Stimulated activated naive B cell treated with anti-CD40 and anti-IgM and Interleukin-4, amounts not matched to agents 10 μg/mL and 1 μg/mL and 100 μg/mL, for 72 hours (primary cell): ENCODE measurements at places on chromosomes 2 and 18.

DNA sequence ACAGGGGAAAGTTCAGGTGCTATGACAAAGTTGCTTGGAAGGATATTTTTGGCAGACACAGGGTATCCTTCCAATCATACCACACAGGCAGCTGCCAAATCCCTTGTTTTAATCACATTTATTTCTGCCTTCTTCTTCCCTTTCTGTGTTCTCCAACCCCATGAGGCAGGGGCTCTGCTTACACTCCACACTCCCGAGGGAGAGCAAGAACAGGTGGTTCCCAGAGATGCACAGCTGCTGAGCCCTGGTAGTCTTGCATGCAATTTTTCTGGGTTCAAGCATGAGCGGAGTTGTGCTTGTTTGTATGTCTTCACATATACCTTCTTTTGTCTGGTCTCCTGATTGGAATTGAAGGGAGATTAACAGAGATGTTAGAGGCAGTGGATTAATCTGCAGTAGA, 251.7 kb upstream of the ST6GAL2 start:
- no peaks in the 10 kb centered on the region for H3K27me3 ChIP-seq
- H3K4me3 ChIP-seq: no peak overlapping the region
- no peak overlapping the region for H3K27ac ChIP-seq
- H3K4me1 ChIP-seq: no peaks in the 10 kb centered on the region
- no peak for DNase-seq
- H3K36me3 ChIP-seq: no peaks in the 10 kb centered on the region

DNA sequence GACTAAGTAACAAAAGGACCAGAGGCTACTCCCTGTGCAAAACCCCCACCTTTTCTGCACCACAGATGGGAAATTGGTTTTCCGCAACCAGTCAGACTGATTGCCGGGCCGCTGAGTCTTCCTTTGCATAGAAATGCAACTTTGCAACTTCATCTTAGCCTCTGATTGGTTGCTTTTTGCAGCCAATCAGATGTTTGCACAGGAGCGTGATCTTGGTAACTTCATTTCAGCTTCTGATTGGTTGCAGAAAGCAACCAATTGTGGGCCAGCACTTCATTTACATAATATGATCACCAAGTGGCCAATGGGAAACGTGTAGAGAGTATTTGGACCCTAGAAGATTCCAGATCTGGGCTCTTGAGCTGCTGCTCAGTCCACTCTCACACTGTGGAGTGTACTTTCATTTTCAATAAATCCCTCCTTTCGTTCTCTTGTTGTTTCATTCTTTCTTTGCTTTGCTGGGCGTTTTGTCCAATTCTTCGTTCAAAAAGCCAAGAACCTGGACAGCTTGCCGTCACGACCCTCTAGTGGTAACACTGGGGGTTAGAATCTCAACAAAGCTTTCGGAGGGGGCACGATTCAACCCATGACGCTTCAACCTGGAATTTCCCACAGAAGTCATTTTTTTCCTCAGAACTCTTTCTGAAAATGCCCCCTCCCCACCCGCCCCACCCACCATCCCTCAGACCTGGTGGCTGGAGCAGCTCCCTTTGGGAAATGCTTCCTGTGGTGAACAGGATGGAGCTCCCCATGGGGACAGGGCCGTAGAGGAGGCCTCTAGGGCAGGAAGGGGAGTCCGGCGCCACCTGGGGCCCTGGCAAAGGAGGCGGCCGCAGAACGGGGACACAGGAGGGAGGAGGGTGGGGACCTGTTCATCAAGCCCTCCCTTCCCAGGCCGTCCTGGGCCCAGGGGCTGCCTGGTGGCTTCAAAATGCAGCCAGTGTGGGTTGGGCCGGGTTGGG, 31.8 kb upstream of the KCNF1 start:
- H3K27me3 ChIP-seq: peaks cover 16% of the 10 kb centered on the region
- H3K36me3 ChIP-seq: no peaks in the 10 kb centered on the region
- peak overlapping the region; percentile 82 for H3K4me3 ChIP-seq
- no peak for DNase-seq
- peak overlapping the region; percentile 25 for H3K27ac ChIP-seq

- H3K4me3 ChIP-seq: no peak overlapping the region
- H3K27me3 ChIP-seq: peaks cover 14% of the 10 kb centered on the region
- H3K36me3 ChIP-seq: peaks cover 4% of the 10 kb centered on the region
- peaks cover 4% of the 10 kb centered on the region for H3K4me1 ChIP-seq
- no peak for DNase-seq
Observed at GRCh38 chr2:3626812-3627499, 31.0 kb upstream of the ALLC start.

DNA sequence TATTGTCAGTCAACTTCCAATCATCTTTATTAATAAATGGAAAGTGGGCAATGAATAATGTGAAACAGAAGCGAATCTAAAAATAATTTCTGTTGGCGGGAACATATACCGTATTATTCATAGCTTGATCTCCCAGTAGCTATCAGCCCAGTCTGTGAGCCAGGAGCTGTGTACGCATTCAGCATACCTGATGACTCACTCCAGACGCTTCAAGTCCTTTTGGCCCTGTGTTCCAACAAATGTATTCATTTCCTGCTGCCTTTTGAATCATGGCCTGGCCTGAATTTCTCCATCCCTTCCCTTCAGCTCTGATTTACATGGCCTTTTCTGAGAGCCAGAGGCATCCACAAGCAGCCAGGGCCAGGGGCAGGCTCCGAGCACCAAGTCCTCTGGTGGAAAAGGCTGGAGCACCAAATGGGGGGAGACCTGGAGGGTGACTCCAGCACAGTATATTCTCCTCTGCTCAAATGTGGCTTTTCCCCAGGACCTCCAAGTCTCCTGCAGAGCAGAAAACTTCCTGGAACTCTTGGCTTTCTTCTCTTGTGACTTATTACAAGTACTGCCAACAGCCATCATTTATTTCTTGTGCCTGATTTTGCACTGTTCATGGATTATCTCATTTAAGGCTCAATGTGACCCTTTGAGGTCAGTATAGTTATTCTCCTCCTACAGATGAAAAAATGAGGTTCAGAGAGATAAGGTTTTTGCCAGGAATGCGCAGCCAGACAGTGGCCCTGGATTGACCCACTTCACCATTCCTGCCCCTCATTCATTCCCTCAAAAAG, 108.7 kb downstream of the EN1 start:
- no peaks in the 10 kb centered on the region for H3K4me1 ChIP-seq
- H3K36me3 ChIP-seq: no peaks in the 10 kb centered on the region
- DNase-seq: no peak
- no peak overlapping the region for H3K27ac ChIP-seq
- no peak overlapping the region for H3K4me3 ChIP-seq
- H3K27me3 ChIP-seq: peaks cover 3% of the 10 kb centered on the region

DNA sequence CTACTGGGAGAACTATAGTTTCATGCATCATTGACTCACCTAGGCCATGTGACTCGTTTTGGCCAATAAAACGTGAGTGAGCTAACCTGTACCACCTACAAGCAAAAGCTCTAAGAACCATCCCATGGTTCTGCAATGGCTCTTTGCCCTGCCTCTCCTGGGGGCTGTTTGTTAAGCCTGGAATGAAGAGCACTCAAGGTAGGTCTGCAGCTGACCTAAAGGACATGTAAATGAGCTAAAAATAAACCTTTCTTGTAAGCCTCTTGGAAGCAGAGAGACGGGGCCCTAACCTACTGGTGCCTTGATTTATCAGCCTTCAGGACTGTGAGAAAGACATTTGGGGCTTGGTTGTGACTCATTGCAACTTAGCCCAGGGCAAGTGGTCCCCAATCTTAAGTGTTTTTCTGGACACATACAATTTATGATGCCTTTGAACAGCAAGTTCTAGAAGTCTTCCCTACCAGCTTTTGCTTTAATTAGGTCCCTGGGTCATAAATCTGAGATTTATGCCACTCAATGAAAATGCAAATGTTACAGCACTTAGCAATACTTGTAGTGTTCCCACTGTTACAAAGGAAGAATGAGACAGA, 107.4 kb downstream of the OSBPL6 start:
- H3K36me3 ChIP-seq: no peaks in the 10 kb centered on the region
- H3K4me3 ChIP-seq: no peak overlapping the region
- no peak overlapping the region for H3K27ac ChIP-seq
- peaks cover 16% of the 10 kb centered on the region for H3K27me3 ChIP-seq

DNA sequence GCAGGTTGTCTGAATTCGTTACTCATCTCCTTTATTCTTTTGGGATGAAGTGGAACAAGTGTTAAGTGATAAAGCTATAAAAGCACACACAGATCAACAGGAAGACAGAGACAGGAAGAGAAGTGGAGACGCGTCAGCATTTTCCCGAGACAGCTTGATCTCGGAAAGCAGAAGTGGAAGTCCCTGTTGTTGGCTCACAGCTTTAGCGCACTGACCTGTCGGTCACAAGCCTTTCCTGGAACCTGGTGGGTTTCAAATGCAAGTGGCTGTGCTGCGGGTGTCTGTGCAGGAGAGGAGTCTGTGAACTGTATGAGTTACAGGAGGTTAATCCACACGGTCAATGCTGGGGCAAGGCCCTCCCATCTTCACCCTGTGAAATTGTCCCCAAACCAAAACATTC, 116.6 kb upstream of the PELI1 start:
- H3K27ac ChIP-seq: peak overlapping the region; percentile 95
- H3K27me3 ChIP-seq: no peaks in the 10 kb centered on the region
- H3K4me1 ChIP-seq: peaks cover 33% of the 10 kb centered on the region
- H3K36me3 ChIP-seq: no peaks in the 10 kb centered on the region
- peak; percentile 72 for DNase-seq

- no peaks in the 10 kb centered on the region for H3K27me3 ChIP-seq
- H3K4me3 ChIP-seq: no peak overlapping the region
- H3K27ac ChIP-seq: no peak overlapping the region
- DNase-seq: no peak
Observed at GRCh38 chr2:104641786-104642185, 212.1 kb upstream of the POU3F3 start.

DNA sequence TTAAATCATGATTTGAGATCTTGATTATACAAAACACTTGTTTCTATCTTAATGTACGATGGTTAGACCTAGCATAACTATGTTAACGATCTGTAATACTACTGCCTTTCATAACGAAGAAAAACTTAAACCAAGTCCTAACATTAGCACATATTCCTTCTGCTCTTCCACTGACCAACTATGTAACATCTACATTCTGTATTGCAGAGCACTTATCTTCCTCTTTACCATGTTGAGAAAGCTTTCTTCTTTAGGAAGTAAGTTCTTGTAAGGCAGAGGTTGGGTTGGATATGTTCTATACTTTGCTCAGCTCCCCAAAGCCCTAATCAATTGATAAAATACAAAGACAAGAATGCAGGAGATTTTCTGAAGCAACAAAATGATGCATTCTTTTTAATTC, 7.9 kb upstream of the ZNF407 start:
- DNase-seq: no peak
- H3K4me1 ChIP-seq: peaks cover 47% of the 10 kb centered on the region
- no peak overlapping the region for H3K27ac ChIP-seq

DNA sequence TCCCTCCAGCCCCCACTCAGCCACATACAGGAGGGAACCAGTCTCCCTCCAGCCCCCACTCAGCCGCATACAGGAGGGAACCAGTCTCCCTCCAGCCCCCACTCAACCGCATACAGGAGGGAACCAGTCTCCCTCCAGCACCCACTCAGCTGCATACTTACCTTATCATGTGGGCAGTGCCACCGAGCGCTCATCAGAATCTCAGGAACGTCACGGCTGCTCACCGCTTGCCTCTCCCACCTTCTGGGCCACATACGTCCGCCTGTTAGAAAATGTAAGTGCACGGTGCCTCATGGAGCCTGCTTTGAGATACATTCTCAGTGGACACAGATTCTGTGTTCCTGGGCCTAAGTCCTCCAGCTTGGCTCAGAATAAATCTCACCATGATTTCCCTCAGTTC, 124.8 kb downstream of the PXDN start:
- DNase-seq: no peak
- no peak overlapping the region for H3K4me3 ChIP-seq
- peaks cover 34% of the 10 kb centered on the region for H3K4me1 ChIP-seq
- no peak overlapping the region for H3K27ac ChIP-seq
- peaks cover 15% of the 10 kb centered on the region for H3K27me3 ChIP-seq

DNA sequence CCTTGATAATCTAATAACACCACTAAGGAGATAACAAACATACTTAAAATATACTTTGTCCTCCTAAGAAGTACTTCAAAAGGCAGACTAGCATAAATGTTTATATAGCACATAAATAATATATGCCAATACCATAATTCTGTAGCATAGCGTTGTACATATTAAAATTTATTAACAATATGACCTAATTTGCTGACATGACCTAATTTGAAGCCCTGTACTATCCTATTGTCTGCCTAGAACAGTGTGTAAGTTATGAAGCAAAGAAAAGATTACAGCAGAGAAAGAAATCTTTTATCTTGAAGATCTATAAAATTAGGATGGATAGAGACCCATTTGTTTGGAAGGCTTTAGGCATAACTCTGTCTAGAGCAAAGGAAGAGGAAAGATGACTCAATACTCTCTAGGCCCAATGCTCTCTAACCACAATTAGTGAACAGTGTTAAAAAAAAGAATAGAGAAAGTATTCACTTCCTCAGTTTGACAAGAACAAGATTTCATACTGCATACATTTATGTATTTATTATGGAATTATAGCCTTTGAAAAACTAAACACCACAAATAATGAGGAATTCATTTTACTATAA, 231.3 kb downstream of the ZRANB3 start:
- H3K4me1 ChIP-seq: no peaks in the 10 kb centered on the region
- H3K36me3 ChIP-seq: peaks cover 48% of the 10 kb centered on the region
- no peak for DNase-seq

DNA sequence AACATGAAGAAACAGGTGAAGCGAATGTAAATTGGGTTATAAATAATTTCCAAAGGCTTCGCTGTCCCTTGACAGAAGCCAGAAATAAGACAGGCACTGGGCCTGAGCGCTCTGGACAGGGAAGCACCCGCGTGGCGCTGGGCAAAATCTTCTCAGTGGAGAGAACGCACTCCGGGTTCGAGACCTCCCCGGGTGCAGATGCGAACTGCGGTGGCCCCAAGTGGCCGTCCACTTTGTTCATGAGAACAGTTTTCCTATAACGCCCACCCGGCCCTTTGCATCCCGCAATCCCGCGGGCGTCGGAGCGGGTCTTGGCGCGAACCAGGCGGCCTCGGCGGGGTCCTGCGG, 651 bp upstream of the DPYSL5 start:
- H3K4me3 ChIP-seq: peak overlapping the region; percentile 71
- H3K27me3 ChIP-seq: peaks cover 40% of the 10 kb centered on the region
- H3K4me1 ChIP-seq: peaks cover 22% of the 10 kb centered on the region
- H3K36me3 ChIP-seq: no peaks in the 10 kb centered on the region
- H3K27ac ChIP-seq: no peak overlapping the region

- no peak for DNase-seq
- H3K4me1 ChIP-seq: no peaks in the 10 kb centered on the region
- peak overlapping the region; percentile 42 for H3K27ac ChIP-seq
- peaks cover 1% of the 10 kb centered on the region for H3K36me3 ChIP-seq
Observed at GRCh38 chr2:242004902-242005230, 135.3 kb downstream of the RTP5 start.
